ENCODE measurements at places on chromosomes 4 and X.

GRCh38 chrX:118548841-118549240 lies 53.2 kb downstream of the DOCK11 start:
- DNase-seq: no peak

GRCh38 chr4:1711571-1712215 lies 426 bp downstream of the SLBP start:
- no peak for DNase-seq

DNA sequence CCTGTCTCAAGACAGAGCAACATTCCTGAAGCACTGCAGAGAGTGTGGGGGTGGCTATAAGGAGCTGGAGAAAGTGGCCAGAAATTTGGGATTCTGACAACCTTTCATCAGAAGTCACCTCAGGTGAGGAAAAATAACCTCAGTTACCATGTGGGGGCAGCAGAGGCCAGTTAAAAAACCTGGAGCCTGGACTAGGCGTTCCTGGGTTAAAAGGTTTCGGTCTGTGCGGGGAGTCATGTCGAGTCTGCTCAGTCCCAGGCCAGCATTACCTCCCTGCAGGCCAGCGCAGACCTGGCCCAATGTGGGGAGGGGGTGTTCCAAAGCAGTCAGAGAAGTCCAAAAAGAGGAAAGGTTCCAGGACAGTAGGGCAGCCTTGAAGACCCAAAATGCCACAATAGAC lies 10.9 kb upstream of the NALF2 start:
- DNase-seq: no peak

GRCh38 chrX:80237072-80237471 lies 183.2 kb upstream of the TENT5D start:
- no peak for DNase-seq

GRCh38 chrX:14899607-14900006 lies 26.4 kb downstream of the MOSPD2 start:
- no peak for DNase-seq

DNA sequence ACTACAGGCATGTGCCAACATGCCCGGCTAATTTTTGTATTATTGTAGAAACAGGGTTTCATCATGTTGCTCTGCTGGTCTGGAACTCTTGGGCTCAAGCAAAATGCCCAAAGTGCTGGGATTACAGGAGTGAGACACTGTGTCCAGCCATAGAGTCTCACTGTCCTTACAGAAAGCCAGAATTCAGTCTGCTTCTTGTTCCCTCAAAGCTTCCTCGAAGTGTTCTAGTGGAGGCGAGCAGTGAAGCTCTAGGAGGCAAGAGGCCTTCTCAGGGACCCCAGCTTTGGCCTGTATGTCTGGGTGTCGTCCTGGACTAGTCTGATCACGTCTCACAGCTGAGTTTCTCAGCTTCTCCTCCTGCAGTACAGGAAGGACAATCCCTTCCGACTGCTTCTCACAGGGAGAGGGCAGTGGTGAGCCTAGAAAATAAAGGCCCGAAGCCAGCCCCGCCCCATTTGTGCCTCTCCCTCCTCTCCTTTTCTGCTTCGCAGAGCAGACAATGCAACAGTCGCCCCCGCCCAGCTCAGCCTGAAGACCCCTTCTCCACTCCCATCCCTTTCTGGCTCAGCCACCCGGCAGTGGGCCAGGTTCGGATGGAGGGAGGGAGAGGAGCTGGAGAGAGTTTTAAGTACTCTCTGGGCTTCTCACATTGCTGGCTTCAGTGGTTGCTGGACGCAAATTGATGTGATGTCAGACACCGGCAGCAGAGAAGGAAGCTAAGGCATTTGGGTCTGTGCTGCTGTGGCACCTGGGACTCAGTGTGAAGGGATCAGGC lies 11.1 kb upstream of the FAM3A start:
- peak; percentile 27 for DNase-seq

Measured in activated T-helper 1 cell treated with Interleukin-2 at 50 U/mL for 16 hours (primary cell).